ENCODE measurements at places on chromosomes 1 and 21. TPM values are rescaled to one million over a fixed set of nuclear protein-coding genes. Genes with fewer than 3 reads are reported as not detected.

DNA sequence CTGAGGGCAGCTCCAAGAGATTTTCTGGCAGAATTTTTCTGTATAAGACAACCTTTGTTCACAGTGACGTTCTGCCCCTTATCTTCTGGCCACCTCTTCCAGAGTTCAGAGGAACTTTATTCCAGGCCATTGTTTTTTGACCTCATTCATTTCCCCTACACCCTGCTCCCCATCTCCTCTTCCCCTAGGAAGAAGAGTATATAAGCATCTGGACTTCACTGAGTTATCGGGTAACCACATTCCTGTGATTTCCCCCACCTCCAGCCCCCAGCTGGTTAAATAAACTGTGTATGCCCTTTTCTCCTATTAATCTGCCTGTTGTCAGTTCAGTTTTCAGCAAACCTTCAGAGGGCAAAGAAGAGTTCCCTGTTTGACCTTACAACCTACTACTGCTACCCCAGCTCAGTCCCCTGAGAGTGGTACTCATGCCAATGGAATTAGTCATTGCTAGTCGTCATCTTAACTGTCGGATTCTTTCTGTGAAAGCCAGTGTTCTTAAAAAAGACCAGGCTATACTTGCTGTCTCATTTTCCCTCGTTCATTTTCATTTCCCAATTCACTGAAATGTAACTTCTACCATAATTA is 14.3 kb upstream of the ALG14 start:
- H3K27me3 ChIP-seq, result peaks cover 32% of the 10 kb centered on the region
- H3K27ac ChIP-seq, result no peak overlapping the region

DNA sequence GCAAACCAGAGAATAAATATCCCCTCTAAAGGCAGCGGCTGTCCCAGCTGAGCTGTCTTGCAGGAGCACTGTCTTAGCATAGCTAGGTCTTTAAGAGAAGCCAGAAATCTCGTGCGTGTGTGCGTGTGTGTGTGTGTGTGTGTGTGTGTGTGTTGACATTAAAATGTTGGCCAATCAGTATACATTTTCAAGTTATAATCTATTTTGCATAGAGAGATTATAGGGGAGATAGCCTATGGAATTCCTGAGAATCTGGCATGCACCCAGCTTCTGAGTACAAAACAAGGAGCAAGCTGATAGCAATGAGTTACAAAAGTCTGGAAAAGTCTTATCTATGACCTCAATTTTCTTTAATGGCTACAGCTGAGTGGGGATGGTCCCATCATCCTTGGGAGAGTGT is 17.7 kb downstream of the METTL13 start:
- H3K36me3 ChIP-seq, result peaks cover 14% of the 10 kb centered on the region
- no peak overlapping the region for H3K27ac ChIP-seq
- DNase-seq, result no peak
- H3K4me3 ChIP-seq, result no peak overlapping the region
- H3K4me1 ChIP-seq, result peaks cover 15% of the 10 kb centered on the region
- H3K27me3 ChIP-seq, result no peaks in the 10 kb centered on the region

- DNase-seq, result no peak
- H3K4me3 ChIP-seq, result no peak overlapping the region
- H3K36me3 ChIP-seq, result no peaks in the 10 kb centered on the region
- peaks cover 15% of the 10 kb centered on the region for H3K4me1 ChIP-seq
- no peak overlapping the region for H3K27ac ChIP-seq
These were observed 223.1 kb upstream of the JUN start for GRCh38 chr1:59006932-59007331.

Gene CLCNKB
- not detected for total RNA-seq

Gene AIM2
- total RNA-seq, result 3.4 TPM

All from T-helper 17 cell (primary cell).